ENCODE measurements at places on chromosomes 16 and 17. TPM values are rescaled to one million over a fixed set of nuclear protein-coding genes. Genes with fewer than 3 reads are reported as not detected.

IL34 gene
- 2.9 TPM for total RNA-seq

SECTM1 gene
- 9.0 TPM for total RNA-seq

NLRC3 gene
- 0.85 TPM for total RNA-seq

MRC2 gene
- 73.7 TPM for total RNA-seq

CLEC18A gene
- total RNA-seq, result 8.0 TPM

CA7 gene
- total RNA-seq, result 1.9 TPM

VAT1L gene
- 4.4 TPM for total RNA-seq

TBX4 gene
- total RNA-seq, result 5.0 TPM

OR4D1 gene
- total RNA-seq, result not detected

TBC1D3H gene
- total RNA-seq, result 0.91 TPM

DNA sequence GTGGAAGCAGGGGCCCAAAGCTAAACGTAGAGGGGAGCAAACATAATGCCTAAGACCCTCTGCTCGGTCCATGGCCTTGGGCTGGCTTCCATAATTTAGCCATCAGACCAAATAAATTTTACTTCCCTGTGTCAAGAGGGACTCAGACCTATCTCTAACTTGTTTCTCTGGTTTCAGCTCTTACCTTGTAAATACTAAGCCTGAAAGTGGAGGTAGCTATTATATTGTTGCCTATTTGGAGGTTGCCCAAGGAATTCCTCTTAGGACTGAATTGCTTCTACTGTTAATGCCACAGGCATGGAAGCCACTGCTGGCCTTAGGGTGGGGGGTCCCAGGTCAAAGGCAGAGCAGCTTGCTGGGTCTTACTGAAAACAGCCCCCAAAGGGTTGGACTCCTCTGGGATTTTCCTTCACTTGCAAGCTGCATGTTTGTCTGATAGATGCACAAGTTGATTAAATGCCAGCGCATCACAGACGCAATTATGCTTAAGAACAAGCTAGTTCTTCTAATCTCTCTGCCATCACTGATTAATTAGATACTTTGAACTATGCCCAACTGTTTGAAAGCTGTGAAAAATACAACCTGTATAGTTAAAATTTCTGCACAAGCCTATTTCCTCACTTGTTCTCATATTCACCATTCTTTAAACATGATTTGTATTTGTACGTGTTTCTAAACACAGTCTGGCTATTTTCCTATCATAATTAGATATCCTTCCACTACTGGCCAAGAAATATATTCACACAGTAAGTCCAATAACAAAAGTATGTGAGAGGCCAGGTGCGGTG is 67.9 kb upstream of the HAS3 start:
- DNase-seq, result peak; percentile 5

GRCh38 chr17:58330997-58331814 is 2.6 kb upstream of the TSPOAP1 start:
- no peak for DNase-seq

- DNase-seq, result no peak
Observed at GRCh38 chr17:13740686-13741085, 139.0 kb upstream of the HS3ST3A1 start.

DNA sequence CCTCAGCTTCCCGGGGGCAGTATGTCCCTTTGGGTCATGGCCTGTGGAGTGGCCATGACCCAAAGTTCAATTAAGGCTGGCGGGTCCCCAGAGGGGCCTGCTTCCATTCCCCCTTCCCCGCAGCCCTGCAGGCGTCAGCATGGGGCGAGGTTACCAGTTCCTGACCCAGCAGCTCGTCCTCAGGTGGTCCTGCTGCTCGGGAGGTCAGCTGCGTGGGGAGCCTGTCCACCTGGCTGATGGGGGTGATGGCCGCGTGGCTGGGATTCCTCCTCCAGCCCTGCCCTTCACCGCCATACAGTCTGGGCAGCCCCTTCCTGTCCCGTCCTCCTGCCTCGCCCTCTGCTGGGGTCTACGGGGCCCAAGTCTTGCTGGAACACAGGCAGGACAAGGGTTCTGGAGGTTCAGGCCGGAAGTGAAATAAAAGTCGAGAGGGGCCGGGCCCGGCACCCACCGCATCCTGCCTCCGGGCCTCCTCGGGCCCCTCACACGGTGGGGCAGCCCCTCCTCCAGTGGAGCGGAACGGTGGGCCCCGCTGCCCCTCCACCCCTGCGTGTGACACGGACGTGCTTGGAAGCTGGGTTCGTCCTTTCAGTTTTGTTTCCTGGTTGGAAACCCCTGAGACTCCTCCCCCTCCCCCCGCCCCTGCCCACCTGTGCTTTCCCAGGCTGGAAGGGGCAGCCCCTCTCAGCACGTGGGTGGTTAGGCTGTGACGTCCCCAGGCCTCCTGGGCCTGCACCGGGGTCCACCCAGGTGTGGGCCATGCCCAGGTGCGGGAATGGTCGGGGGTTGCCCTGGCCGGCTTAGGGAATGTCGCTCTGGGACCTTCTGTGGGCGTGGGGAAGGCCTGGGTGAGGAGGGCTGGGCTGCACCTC is 6.8 kb downstream of the UBALD2 start:
- no peak for DNase-seq

DNA sequence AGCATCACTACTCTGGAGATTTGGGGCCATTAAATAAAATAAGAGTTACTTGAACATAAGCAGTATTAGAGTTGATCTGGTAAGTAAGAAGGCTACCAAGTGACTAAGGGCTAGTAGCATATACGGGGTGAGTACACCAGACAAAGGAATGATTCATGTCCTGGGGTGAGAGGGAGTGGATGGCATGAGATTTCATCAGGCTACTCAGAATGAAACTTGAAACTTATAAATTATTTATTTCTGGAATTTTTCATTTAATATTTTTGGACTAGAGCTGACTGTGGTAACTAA is 2.3 kb downstream of the SLFN5 start:
- no peak for DNase-seq

DNA sequence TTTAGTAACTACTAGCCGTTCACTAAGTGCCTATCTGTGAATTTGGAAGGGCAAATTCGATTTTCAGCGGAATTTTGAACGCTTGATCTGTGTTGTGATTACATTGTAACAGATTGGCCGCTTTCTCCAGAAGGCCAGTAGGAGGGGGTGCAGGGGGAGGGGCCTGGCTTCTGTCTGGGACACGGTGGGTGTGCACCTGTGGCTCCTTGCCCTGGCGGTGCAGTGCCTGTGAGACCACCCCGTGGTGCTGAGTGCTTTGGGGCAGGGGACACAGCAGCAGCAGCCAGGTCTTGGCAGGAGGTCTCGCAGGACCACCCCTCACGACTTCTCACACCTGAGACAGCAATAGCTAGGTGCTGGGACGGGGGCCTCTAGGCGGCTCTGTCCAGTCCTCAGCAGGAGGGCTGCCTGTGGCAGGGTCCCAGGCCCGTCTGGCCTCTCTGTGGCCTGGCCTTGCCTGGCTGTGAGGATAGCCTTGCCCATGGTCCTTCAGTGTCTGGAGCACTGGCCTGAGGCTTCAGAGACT is 1.8 kb downstream of the UBE2I start:
- DNase-seq, result no peak

GRCh38 chr17:43618276-43618675 is 43.4 kb downstream of the MEOX1 start:
- no peak for DNase-seq

DNA sequence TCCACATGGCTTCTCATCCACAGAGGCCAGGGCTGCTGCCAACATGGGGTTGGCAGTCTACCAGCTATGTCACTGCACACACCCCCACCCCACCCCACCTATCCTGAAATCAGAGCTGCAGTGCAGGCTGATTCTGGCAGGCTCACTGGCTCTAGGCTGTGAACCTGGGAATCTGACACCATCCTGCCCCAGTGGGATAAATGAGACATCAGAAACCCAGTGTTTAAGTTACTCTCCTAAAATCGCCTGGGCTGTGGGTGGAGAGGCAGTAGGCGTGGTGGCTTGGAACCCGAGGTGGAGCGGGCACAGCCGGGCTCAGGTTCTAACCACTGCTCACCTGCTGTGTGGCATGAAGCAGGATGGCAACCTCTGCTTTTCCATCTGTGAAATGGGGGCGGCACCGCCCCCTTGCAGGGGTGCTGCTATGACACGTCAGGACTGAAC is 5.6 kb downstream of the SLC38A8 start:
- no peak for DNase-seq

- no peak for DNase-seq
Observed at GRCh38 chr17:57666201-57666870, 78.8 kb downstream of the CCDC182 start.

- DNase-seq, result peak; percentile 96
Observed at GRCh38 chr16:4416200-4417032, at the start of gene CORO7. CORO7 (minus strand) TSS chr16:4416596; CDS start chr16:4416518, 78 bp downstream.

DNA sequence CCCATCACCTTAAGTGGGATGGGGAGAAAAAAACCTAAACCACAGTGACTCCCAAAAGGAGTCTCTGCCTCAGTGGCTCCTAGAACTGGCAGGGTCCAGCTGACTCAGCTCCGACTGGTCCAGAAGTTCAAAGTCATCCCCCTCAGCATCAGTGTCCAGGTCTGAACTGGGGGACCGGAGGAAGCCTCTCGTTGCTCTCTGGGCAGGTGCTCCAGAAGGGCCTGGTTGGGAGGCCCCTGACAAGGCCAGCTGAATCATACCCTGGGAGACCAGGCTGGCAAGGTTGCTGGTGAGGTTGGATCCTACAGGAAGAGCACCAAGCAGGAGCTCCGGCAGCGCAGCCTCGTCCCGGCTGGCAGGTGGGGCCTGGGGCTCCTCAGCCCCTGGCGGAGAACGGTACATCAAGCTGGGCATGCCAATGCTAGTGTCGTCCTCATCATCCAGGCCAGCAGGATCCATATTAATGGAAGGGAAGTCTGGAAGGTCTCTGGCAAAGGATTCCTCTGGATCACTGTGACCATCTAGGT is 4.3 kb upstream of the PSMC3IP start:
- no peak for DNase-seq

DNA sequence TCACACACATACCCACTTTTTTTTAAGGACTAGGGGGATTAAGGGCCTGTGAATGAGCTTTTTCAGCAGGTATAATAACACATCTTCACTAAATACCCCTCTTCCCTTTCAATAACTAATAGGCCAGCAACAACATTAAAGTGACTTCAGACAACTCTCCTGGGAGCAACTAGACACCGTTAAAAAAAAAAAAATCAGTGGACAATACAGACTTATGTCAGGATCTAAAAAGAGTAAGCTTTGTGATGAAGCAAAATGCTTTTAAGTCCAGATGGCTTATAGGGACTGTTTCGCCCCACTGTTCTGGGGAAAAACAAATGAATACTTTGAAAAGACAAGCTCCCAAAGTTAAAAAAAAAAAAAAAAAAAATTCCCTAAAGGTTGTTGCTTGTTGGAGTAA is 29.0 kb downstream of the SPAG9 start:
- DNase-seq, result no peak

DNA sequence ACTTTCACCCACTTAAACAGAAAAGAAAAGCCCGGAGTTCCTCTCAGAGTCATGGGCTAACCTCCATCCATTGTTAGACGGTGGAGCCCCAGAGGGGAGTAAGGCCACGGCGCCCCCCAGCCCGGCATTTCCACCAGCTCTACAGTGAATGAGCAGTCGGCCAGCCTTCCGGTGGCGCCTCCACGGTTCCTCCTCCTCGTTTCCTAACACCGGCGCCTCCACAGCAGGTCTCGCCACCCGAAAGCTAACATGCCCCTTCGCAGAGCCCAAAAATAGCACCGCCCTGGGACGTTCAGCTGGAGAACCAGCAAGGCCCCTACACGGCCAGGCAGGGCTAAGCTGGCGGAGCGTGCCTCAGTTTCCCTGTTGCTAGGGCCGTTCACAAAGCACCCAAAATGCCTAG is 858 bp downstream of the MMD start:
- peak; percentile 30 for DNase-seq

GRCh38 chr16:66481081-66481942 is 54.2 kb downstream of the BEAN1 start:
- DNase-seq, result no peak

DNA sequence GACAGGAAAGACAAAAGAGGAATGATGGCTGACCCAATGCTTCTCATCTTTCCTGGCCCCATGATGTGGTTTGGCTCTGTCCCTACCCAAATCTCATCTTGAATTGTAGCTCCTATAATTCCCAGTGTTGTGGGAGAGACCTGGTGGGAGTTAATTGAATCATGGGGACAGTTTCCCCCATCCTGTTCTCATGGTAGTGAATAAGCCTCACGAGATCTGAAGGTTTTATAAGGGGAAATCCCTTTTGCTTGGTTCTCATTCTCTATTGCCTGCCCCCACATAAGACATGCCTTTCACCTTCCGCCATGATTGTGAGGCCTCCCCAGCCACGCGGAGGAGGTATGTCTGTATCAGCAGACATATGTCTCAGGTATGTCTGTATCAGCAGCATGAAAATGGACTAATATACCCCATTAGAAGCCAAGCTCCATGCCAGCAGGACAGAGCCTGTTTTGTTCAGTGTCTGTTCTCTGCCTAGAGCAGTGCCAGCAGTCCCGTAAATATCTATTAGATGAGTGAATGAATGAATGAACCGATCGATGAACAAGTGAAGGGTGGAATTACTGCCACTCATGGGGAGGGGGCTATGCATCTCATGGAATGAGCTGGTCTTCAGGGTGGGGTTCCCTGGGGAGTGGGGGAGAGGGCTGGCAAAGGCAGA is 304.4 kb downstream of the SOX9 start:
- DNase-seq, result no peak

Measured in prostate gland (tissue), 2 donors.